ENCODE measurements at places on chromosomes 2 and 18.

DNA sequence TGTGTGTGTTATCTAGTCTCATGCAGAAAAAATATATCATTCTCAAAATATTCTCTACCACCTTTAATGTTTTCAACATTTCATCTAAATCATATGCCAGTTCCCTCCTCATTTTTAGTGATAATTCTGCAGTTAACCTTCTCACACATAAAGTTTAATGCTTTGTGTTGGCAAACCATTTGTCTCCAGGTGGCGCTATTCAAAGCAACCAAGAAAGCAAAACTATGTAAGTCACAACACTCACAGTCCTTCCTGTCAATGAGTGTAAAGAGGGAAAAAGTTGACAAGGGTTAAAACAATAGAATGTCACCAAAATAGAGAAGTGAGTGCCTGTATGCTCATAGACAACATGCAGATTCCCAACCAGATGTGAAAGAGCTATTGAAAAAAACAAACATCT is 961.6 kb upstream of the LRRTM1 start:
- no peak for DNase-seq

- DNase-seq, result no peak
These were observed 380.6 kb downstream of the TGIF1 start for GRCh38 chr18:3830604-3831003.

- DNase-seq, result no peak
These were observed 1.2 kb downstream of the SERPINB5 start for GRCh38 chr18:63477968-63478367.

DNA sequence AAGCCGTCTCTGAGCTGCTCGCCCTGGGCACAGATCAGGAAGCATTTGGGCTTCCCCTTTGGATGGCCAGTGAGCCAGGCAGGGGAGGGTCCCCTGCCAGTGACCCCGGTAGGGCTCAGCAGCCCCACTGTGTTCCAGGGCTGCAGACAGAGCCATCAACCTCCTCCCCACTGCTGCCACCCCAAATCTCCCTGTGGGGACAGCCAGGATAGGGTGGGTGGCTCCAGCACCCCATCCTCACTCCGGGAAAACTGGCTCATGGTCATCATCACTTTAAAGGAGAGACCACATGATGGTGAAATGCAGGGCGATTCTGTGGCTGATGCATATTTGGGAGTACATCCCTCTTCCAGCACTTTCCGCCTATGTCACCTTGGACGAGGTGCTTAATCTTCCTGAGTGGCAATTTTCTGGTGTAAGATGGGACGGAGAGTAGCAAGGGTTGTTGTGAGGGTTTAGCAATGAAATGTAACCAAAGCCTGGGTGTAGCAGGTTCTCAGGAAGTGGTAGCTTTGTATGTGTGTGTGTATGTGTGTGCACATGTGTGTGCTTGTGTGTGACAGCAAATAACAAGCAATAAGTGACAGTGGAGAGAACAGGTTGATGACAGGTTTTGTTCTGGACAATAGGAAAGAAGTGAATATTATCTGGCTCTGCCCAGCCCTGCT is 61.8 kb downstream of the ACAA2 start:
- DNase-seq, result peak; percentile 82

DNA sequence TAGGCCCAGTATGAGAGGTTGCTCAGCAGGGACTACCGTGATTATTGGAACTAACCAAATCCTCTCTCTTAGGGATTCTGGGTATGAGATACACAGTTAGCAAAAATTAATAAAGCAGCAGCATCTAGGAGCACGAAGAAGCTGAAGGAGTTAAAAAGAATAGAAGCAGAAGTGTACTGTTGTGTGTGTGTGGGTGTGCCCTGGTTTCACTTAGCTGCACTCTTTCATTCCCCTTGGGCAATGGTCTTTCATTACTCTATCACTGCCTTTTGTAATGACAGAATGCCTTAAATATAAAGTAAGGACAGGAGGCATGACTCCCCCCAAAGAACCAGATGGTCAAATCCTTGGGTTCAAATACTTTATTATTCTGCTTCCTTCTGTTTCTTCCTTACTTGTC is 115.9 kb upstream of the CD302 start:
- no peak for DNase-seq

GRCh38 chr2:185147361-185147760 is 549.0 kb downstream of the ZNF804A start:
- no peak for DNase-seq

DNA sequence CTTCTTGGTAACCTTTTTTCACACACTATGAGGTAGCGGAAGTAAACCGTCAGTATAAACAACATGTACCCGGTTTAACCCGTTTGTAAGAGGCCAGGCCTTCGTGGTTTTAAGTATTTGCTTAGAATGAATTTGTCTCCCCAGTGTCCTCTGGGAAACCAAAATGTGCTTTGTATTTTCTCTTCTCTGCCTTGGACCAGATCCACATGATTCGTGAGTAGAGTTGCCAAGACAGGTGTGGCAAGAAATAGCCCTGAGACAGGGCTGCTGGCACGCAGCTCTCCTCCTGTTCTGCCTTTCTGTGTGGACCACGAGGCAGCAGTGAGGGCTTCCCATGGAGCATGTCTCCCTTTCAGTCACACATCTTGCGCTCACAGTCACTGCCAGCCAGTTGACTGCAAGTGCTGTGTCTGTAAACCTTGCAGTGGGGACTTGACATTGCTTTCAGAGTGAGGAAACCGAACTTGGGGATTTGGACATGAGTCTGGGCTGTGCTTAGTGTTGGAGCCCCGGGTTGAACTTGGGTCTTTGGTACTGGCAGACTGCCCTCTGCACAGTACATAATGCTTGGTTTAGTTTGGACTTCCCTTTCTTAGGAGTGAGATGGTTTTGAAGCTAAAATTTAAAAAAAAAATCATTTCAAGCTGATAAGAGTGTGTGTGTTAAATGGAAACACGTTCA is 19.1 kb downstream of the BCL2L11 start:
- no peak for DNase-seq

GRCh38 chr2:196558497-196558896 is 81.0 kb upstream of the CCDC150 start:
- DNase-seq, result no peak

DNA sequence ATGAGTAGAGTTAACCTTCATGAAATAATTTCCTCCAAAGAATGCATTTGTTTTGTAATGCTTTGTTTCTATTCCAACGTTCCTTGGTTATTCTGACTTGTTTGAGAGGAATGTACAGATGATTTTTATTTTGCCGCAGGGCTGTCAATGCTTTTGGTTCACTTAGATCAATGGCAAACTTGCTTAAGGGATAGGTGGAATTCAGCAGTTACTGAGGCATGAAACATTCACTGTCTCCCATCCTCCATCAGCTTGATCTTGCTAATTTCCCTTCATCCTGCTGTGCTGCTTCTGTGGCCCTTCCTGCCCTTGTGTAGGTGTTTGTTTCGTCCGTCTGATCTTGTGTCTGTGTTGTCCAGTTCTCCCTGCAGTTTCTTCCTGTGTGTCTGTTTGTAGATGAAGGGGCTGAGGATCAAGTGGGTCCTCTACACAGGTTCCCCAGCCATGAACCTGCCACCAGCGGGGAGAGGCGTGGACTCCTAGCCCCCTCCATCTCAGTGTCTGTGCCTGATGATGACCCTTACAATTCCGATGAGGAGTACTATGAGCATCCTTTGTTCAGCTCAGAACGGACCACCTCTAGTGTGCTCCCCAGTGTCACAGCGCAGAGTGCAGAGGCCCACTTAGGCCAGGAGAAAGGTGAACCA is 84.2 kb upstream of the UNC80 start:
- DNase-seq, result no peak

GRCh38 chr2:159227467-159227866 is 59.0 kb downstream of the WDSUB1 start:
- peak; percentile 34 for DNase-seq

- DNase-seq, result no peak
These were observed 34.3 kb upstream of the GPD2 start for GRCh38 chr2:156401861-156402260.

- DNase-seq, result no peak
These were observed 378.8 kb downstream of the SLC4A3 start for GRCh38 chr2:220006152-220006621.

DNA sequence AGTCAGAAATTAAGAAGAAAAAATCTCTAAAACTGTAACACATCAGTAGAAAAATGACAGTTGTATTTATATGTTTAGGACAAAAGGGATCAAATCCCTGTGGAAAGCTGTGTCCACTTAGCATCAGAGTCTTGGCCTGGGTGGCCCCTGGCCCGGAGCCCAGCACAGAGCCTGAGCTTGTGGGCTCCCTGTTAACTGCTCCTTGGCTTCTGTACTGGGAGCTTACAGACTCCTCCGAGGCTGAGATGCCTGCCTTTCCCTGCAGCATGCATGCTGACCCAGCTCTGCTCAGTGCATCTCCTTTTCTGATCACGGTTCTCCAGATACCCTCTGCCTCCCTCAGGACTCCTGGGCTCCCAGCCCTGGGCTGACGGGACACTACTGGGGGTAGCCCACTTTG is 98.1 kb downstream of the DCDC2C start:
- no peak for DNase-seq

GRCh38 chr2:37037771-37038170 is 46.4 kb downstream of the HEATR5B start:
- no peak for DNase-seq

GRCh38 chr2:128454980-128455720 is 136.5 kb upstream of the HS6ST1 start:
- DNase-seq, result no peak

DNA sequence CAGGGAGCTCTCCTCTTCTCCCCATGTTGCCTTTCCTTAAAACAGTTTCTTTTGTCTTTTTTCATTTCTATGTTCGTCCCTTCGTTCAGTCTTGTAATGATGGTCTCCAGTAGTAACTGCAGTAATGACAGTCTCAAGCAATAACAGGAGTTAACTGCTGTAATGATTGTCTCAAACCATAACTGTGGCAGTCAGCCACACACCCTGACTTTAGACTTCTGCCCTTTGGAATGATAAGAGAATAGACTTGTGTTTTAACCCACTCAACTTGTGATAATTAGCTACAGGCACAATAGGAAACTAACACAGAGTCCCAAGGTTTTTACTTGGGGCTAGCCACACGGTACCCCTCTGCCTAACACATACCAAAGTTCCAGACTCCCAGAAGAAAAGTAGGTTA is 12.1 kb downstream of the TMEM131 start:
- DNase-seq, result no peak

- peak; percentile 1 for DNase-seq
These were observed 1552.3 kb upstream of the SLC39A10 start for GRCh38 chr2:194104687-194105086.

- DNase-seq, result no peak
These were observed 53.5 kb downstream of the RASGRP3 start for GRCh38 chr2:33529771-33530481.

- no peak for DNase-seq
These were observed 94.1 kb upstream of the BOD1L2 start for GRCh38 chr18:57052759-57053158.

DNA sequence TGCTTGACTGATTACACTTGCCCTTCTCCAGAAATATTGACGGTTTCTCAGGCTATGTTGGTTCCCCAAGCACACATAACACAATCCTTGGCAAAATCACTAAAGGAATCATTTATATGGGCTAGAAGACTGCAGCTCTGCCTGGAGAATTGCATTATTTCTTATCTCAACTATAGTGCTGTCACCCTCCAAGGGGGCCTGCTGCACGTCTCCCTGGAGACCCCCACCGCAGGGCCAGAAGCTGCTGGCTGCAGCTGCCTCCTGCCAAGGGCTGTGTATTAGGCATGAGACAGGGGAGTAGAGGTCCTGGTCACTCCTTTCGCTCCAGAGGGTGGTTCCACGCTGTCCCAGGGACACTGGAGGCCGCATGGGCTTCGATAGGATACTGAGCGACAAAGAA is 76.6 kb downstream of the LRRC30 start:
- no peak for DNase-seq

DNA sequence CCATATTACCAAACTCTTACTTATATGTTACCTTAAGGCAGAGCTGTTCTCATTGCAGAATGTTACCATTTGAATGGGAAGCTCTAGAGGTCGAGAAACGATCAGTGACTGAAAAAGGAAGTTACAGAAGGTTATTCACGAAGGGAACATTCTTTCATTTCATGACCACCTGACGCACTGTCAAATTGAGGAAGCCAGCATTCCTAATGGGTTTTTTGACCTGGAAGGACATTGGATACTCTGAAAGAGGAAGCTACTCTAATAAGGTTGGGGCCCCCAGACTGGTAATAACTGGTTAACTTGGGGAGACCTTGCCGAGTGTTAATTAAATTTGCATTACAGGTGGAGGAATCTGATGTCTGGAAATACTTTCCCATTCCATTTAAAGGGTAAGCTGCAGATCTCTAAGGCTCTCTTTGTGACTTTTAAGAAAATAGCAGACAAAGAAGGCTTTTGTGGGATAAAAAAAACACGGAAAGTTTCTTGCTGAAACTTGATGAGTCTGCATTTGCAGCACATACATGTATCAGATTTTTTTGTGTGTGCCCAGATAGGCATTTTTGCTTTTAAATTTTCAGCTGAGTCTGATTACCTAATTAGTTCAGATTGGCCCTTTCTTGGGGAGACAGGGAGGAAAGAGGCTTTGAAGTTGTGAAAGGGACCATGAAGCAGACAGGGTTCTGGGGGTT is 137.1 kb downstream of the LTBP1 start:
- DNase-seq, result no peak

- no peak for DNase-seq
These were observed 97.5 kb upstream of the LDLRAD4 start for GRCh38 chr18:13120983-13121441.

DNA sequence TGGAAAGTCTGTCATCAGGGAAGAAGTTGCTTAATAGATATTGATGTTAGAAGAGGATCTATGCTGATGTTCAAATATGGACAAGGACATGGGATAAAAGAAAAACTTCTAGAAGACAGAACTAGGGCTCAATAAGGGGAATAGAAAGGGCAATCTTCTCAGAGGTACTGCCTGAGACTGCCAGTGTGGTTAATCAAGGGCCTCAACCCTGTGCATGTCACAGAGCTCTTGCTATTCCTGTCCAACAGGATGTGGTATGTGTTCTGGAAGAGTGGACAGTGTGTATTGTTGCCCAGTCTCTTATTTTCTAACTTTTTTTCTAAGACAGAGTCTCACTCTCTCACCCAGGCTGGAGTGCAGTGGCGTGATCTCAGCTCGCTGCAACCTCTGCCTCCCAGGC is 27.8 kb upstream of the RNF125 start:
- no peak for DNase-seq

DNA sequence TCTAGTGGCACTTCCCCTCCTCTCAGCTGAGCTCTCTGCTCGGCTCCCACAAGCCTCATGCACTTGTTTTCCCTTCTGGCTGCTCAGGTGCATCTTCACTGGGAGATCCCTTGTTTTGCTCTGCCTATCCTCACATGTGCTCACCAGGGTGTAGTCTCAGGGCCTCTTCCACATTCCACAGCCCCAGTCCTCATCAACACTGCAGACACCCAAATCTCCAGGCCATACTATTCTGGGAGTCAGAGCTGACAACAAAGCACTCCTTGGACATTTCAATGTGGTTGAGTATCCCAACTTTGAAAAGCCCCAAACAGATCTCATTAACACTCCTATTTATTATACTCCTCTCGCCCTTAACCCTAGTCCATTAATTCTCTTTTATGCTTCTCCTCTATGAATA is 71.3 kb downstream of the CCDC93 start:
- DNase-seq, result no peak

DNA sequence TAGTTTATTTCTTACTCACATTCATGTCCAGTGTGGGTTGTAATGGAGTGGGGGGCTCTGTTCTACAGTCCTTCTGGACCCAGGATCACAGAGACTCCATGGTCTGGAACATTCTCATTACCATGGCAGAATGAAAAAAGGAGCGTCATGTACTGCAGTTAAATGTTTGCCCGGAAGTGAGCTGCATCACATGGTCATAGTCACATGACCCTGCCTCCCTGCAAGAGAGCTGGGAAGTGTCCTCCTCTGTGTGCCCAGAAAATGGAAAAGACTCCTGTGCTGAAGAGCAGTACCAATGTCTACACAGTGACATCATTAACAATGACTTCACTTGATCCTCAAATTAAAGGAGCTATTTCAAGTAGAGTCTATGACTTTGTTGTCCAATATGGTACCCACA is 74.0 kb upstream of the ZBTB14 start:
- no peak for DNase-seq
